COLO829 (cell line): ENCODE measurements at places on chromosomes 16 and 17.

DNA sequence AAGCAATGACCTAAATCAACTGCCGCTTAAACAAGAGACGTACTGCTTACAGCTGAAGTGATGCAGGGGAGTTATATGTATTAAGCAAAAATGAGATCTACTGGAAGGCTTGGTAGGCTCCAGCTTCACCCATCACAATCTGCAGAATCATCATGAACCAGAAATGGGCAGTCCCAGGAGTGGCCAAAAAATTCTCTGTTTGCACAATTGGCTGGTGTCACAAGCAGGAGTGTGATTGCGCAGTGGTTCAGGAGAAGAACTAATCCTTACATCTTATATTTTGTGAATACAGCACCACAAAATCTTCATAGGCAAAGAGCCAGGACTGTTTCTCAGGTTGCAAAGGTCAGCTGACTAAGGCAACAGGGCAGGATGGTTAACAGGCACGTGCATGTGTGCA lies 75.9 kb downstream of the CES1 start:
- no peak for DNase-seq

DNA sequence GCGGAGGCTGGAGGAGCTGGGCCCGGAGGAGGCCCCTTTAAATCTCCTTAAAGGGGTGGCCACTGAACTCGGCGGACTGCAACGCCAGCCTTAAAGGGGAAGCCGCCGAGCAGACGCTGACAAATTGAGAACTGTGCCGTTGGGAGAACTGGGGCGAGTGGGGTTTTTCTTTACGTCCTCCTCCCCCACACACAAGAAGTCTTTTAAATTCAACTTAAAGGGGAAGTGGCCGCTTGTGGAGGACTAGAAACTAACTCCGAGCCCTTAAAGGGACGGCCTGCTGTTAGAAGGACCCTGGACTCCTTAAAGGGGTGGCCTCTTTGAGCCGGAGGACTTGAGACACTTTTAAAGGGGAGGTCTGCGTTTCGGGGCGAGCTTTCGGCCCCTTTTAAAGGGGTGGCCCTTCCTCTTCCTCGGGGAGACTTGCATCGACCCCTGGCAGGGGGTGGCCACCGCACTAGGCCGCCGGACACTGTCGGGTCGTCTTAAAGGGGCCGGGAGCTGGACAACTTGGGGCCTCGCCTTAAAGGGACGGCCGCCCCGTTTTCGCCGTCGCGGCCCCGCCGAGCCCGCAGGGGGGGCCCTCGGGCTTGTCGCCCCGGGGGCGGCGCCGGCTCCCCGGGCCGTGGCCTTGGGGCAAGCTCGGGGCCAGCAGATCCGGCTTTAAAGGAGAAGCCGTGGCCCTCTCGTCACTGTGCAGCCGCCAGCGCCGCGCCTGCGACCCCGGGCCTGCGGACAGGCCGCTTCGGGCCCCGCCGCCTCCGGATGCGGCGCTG lies 688 bp downstream of the FBRS start:
- DNase-seq = no peak

- DNase-seq = no peak
Observed at GRCh38 chr17:1731194-1731506, 6.6 kb downstream of the WDR81 start.

DNA sequence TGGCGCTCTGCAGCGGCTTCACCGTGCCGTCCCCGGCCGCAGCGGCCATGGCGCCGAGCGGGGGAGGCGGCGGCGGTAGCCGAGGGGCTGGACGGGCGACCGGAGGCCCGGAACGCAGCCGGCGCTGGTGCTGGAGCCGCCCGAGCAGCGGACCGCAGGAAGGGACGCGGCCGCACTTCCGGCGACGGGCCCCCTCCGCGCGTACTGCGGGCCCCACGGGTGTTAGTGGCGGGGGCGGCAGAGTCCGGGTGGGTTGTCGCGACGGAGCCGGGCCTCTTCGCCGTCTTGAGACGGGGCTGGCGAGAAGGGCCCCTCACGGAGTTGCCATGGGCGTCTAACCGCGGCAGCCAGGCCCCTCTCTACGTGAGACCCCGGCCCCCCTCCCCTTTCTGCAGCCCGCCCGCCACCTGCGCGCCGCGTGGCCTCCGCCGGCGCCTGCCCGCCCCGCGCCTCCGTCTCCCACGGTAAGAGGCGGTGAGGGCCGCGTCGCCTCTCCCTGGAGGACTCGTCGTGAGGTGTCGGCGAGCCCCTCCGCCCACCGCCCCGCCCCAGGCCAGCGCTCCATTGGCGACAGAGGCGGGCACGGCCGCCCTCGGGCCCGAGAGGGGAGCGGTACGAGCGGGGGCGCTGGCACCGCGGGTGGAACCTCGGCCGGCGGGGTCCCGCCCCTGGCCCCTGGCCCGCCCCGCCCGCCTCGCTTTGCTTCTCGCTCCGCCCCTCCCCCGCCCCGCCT lies at the start of the genes VPS9D1 and ZNF276:
Gene VPS9D1 (minus strand): TSS at position 86 of the 733 bp plus-strand sequence. CDS start 37 bp downstream, at position 49.
Gene ZNF276 (plus strand): TSS at position 725 of the 733 bp plus-strand sequence. CDS start 104 bp downstream, outside the sequence.
- no peak for DNase-seq

DNA sequence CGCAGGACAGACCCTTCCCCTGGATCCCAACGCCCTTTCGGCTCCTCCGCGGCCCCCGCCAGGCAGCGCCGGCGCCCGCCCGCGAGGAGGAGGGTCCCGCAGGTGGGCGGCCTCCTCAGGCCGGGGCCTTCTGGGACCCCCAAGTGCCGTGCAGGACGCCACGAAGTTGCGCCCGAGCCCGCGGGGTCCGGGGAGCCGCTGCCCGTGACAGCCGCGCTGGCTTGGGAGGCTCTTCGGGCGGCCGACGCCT lies 504 bp downstream of the ERN1 start:
- DNase-seq = no peak
